ENCODE measurements at places on chromosomes 1 and 21.

DNA sequence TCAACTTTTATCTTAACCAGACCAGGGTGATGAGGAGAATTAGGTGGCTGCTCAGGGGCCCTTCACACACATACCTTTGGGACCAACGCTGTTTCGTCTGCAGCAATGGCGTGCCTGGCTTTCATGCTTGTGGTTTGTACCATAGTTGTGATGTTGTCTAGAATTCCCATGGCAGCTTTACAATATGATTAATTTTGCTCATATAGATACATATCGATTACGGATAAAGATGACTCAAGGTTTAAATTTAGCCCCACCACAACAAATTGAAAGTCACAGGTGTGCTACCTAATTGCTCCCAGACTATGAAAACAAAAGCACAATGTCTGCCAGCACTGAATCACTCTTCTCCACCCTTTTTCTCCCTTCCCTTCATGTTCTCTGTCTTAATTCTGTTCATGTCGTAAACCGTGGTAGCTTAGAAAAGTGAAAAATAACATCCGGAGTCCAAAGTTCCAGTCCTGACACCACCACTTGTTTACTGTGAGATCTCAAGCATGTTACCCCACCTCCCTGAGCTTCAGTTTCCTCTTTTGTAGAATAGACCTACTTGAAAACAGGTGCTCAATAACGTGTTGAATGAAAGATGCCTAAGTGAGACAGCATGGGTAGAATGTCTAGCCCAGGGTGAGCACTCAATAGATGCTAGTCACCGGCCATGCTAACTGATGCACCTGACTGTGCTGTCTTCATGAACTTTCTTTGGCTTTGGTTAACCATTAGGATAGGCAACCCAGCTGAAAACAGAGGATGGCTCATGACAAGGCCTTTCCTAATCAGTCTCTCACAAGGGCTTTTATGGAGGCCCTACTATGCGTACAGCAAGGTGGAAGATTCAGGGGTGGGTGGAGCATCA lies 22.1 kb upstream of the JUN start:
- no peak for DNase-seq

GRCh38 chr1:43206600-43207228 lies 34.6 kb downstream of the CFAP57 start:
- DNase-seq, result no peak

GRCh38 chr1:11581445-11581991 lies 72.7 kb downstream of the FBXO2 start:
- no peak for DNase-seq

- DNase-seq, result no peak
Measured at GRCh38 chr1:19400875-19401534, 84.3 kb downstream of the CAPZB start.

DNA sequence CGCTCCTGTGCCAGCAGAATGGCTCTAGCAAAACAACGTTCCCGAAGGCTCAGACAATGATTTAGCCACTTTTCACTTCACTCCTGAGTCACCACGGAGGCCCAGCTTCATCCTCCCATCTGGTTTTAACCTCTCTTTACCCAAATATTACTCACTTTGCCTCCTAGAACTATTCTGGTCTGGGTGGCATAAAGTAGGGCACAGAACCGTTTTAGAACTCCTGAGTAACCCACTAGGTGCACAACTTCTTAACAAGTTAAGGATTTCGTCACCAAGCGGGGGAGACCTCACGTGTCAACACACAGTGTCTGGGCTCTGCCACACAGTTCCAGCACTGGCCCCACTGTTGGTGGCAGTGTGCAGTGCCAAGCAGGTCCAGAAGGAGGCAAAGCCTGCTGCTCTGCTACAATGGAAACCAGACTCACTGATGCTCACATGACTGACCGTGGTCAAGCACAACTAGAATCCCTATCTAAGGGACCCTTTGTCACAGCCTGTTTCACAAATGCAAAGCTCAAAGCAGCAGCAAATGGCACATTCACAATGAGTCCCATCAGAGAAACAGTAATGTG lies 121.7 kb downstream of the SIPA1L2 start:
- DNase-seq, result no peak

DNA sequence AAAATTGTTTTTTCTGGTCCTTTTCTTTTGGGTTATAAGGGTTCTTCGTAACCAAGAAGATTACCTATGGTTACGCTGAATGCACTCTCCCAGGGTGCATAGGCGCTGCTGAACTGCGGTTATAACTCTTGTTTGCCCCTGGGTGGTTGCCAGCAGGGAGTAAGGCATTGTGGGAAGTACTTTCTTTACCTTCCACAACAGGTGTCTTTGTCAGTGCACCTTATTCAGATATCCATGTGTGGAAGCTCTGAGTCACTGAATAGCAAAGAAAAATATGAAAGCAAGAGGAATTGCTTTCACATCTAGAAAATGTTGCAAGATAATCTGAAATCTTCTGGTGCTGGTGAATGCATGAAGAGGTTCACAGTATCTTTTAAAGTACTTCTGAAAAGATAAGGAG lies 124.4 kb upstream of the CACYBP start:
- peak; percentile 49 for DNase-seq

GRCh38 chr1:78619446-78619802 lies 824 bp upstream of the IFI44L start:
- no peak for DNase-seq

- no peak for DNase-seq
Measured at GRCh38 chr1:6491480-6491962, at the start of gene PLEKHG5. TSS of gene PLEKHG5 (minus strand) at chr1:6491667. CDS start at chr1:6477571, 14,096 bp downstream.

DNA sequence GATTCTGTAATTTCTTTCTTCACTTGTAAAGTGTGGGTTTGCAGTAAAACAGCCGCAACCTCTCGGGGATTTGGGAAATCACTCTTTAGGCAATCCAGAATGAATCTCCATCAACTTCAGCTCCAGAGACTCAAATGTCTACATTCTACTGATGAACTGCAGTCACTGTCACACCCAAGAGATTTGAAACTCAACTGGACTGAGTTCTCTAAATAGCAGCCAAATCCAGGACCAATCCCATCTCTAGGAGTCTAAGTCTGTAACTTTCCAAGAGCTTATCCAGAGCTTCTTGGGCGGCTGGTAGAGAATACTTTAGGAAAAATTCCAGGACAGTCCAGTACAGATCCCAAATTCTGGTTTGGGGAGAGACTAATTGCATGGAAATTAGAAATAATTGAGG lies 62.9 kb downstream of the ADAMTS1 start:
- DNase-seq, result no peak

DNA sequence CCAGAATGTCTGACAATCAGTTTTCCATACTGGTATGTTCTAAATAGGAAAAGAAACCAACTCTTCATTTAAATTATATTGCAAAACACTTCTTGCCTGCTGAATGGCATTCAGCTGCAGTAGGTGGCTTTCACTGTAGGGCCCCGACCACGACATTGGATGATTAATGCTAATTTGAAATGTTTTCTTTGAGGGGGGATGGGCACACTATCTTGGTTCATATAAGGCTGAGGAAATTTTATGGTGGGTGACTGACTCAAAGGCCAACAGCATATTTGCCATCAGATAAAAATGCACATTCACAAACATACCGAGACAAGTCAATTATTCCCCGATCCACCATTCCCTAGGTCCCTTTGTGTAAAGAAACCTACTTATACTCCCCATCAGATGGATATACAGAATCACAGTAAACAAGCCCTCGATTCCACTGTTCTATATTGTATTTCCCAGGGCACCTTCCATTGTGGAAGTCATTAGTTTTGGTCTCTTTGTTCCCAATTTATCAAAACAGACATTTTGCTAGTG lies 464.2 kb upstream of the DAB1 start:
- no peak for DNase-seq

DNA sequence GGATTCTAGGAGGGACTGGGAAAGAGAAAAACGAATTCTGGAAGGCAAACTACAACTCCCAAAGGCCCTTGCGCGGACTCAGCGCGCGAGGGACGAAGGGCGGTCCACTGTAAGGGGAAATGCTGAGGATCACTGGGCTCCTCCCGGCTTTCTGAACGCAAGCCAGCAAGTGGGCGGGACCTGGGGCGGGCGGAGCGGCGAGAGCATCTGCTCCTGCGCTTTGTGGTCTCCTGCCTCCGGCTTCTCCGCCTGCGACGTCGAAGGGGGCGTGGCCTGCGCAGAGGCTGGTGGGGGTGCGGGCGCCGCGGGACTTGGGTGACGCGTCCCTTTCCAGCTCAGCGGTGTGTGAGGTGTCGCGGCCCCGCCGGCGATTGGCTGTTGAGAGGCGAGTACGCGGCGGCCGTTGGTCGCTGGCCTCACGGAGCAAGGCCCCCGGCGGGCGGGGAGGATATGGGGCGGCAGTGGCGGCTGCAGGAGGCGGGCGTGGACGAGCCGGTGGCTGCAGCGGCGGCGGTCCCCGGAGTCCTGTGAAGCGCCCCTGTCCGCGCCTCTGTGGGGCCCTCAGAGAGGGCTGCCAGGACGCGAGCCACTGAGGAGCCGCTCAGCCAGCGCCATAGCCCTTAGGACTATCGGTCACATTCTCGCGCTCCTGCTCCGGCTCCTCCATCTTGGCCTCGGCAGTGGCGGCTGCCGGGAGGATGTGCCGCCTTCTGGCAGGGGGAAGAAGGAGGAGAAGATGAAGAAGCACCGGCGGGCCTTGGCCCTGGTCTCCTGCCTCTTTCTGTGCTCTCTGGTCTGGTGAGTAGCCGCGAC lies at the start of gene SUCO:
SUCO (plus strand) TSS at position 451 of the 813 bp plus-strand sequence; CDS start at position 737, 286 bp downstream.
- peak; percentile 100 for DNase-seq

DNA sequence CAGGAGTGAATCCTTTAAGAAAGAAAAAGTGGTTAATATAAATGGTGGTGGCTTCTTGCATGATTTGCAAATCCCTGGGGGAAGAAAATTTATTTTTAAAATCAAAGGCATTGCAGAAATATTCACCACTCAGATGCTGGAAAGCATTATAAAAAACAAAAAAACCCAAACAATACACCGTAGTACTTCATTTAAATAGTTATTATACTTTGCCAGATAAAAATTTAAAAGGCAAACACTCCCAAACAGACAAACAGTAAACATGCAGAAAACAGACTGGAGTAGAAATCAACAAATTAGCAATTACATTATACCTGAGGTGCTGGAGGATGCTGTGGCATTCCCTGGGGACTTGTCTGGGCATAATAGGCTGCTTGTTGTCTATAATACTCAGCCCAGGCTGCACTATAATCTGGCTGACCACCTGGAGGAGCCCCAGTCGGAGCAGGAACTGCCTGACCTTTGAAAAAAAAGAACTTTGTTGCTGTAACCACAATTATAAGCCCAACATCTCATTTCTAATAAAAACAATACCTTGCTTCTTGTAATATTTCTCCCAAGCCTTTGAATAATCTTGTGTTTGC lies 29.9 kb downstream of the FUBP1 start:
- peak; percentile 16 for DNase-seq

- no peak for DNase-seq
Measured at GRCh38 chr1:229572286-229572685, 13.8 kb upstream of the ABCB10 start.

DNA sequence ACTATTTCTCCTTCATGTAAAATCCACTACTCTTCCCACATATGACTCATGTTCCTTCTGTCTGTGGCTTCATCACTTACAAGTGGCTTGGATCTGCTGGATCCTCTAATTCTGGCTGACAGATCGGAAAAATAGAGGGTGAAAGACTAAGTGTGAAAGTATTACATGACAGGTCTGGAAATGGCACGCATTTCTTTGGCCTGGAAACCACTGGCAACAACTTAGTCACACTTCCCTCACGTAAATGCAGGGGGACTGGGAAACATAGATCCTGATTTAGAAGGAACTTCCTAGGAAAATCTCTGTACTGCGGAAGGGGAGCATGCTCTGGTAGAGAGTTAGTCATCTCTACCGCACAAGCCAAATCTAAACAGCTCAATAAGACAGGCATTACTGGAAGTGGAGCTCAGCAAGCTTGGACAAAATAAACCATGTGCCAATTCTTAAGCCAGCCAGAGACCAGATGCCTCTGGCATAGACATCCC lies 305.4 kb upstream of the PTBP2 start:
- no peak for DNase-seq

GRCh38 chr1:245585252-245585959 lies 430.6 kb downstream of the KIF26B start:
- no peak for DNase-seq

GRCh38 chr1:39858315-39858714 lies 25.0 kb downstream of the TRIT1 start:
- no peak for DNase-seq

DNA sequence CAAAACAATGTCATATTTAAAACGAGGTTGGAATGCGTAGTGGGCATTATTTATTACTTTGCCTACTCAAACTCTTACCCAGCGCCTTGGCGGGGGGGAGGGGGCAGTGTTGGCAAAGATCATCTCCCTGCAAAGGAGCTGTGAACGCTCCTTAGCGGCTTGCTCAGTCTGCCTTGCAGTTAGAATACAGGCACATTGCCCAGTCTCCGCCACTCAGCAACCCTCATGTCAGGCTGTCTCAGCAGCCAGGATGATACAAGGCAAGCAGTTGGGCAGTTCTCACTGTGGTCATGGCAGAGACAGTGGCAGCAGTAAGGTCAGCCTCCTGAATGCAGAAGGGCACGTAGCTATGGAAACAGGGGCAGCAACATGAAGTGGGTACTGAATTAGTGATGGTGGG lies 170.4 kb upstream of the KCNK2 start:
- no peak for DNase-seq

DNA sequence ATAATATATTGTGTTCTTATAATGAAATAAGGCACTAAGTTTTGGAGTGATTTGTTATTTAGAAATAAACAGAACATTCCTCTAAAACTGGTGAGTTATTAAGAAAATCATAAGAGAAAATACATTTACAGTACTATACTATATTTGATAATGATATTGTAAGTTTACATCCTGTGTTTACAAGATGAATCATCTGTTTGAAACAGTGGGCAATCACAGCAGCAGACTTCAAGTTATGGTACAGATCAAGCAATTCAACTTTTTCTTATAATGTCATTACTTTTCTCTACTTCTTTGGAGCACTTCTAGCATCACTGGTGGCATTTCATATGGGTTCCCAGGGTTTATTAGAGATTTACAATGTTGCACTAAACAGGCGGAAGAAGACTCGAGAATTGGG lies 86.5 kb upstream of the BRINP3 start:
- DNase-seq, result no peak

DNA sequence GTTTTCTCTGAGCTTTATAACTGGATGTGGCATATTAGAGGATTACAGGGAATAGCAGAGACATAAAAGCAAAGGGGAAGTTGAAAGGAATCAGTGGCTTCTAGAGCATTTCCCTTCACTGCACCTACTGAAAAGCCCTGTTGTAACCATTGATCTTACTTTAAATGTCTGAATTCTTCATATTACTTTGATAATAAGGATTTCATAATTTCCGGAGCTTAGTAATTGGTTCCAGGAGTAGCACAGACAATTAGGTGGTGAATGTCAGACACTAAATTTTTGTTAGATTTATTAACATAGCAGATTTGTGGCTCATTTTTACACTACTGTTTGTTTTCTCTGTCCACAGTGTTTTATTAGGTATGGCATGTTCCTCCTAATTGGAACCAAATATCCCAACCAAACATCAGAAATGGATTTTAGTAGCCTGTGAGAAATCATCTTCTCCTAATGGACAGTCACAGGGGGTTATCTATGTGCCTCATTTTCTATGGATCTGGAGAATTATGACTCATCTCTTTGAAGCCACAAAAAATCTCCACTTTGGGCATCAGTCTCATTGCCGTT lies 100.5 kb downstream of the GIPC2 start:
- DNase-seq, result no peak
